ENCODE measurements at places on chromosomes 13 and 19. TPM values are rescaled to one million over a fixed set of nuclear protein-coding genes. Genes with fewer than 3 reads are reported as not detected.

CYP2A7 gene
- not detected for total RNA-seq

CD79A gene
- total RNA-seq, result 1.3 TPM

SIGLEC8 gene
- not detected for total RNA-seq

LYPD5 gene
- 0.17 TPM for total RNA-seq

PDX1 gene
- total RNA-seq, result 0.08 TPM

DPF1 gene
- total RNA-seq, result 4.3 TPM

ETV2 gene
- 1.6 TPM for total RNA-seq

OR10H1 gene
- not detected for total RNA-seq

CBY2 gene
- not detected for total RNA-seq

ZNF793 gene
- 0.05 TPM for total RNA-seq
